PC-3 (cell line): ENCODE measurements at places on chromosomes 2 and 18. TPM values are rescaled to one million over a fixed set of nuclear protein-coding genes. Genes with fewer than 3 reads are reported as not detected.

- no peaks in the 10 kb centered on the region for H3K27me3 ChIP-seq
- H3K36me3 ChIP-seq: no peaks in the 10 kb centered on the region
- no peak for DNase-seq
Observed at GRCh38 chr2:46490521-46491141, 11.3 kb downstream of the TMEM247 start.

Gene DSC1
- not detected in 2 replicates for total RNA-seq

Gene BMP10
- not detected in 2 replicates for total RNA-seq

GRCh38 chr2:149331023-149331400 is 625 bp downstream of the LYPD6 start:
- no peaks in the 10 kb centered on the region for H3K27me3 ChIP-seq
- no peaks in the 10 kb centered on the region for H3K36me3 ChIP-seq
- peaks cover 8% of the 10 kb centered on the region; the same call in 1 of the 2 replicates for H3K4me1 ChIP-seq

DNA sequence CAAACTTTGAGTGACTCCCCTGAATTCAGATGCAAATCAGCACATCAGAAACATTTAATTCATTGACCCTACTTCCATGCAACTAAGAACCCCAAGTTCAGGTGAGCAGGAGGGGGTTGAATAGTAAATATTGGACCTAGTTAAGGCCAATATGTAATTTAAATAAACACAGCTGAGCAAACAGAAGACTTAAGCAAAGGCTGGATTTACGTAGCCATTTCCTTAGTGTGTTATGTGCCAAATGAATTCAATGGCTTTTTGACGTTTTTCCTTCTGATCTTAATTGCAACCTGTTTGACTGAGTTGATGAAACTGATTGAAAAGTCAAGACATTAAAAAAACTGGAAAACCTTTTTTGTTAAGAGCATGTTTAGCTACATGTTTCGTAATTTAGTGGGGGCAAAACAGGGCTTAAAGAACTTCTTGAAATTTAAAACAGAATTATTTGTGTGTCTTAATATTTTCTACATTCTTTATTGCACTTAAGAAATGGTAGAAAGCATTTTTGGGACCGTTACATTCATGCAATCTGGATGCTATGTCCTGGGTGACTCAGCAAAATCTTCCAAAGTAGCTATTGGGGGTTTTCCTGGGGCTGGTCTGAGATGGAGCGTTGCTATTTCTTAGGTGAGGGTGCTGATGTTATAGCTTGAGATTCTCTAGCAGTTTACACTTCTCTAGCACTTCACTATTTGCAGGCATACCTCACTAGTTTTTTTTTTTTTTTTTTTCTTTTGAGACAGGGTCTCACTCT is 25.5 kb upstream of the KCNE4 start:
- H3K4me1 ChIP-seq: peaks cover 15% of the 10 kb centered on the region
- no peak overlapping the region for H3K4me3 ChIP-seq
- H3K27me3 ChIP-seq: no peaks in the 10 kb centered on the region
- peak overlapping the region; percentile 44 for H3K27ac ChIP-seq
- no peaks in the 10 kb centered on the region for H3K36me3 ChIP-seq
- peak; percentile 29 for DNase-seq

DNA sequence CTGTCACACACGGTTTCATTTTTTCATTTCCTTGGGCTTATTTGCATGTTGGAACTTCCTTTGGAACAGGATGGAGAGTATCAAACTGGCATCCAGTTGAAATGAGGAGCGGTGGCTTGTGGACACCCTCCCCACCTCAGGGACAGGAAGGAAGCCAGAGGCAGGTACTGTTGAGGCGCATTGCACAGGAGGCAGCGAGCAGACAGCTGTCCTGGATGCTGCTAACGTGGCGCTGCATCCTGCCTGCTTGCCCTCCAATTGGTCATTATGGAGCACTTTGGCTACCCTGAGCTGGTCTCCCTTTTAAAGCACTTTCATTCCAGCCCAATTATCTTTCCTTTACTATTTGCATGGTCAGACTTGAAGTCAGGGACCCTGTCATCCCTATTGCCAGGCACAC is 80.7 kb upstream of the ITGA4 start:
- H3K4me3 ChIP-seq: no peak overlapping the region
- DNase-seq: no peak
- H3K27me3 ChIP-seq: no peaks in the 10 kb centered on the region
- H3K4me1 ChIP-seq: no peaks in the 10 kb centered on the region

GRCh38 chr2:120005834-120006521 is 6.9 kb upstream of the EPB41L5 start:
- H3K27me3 ChIP-seq: no peaks in the 10 kb centered on the region
- no peak overlapping the region for H3K27ac ChIP-seq
- no peak overlapping the region for H3K4me3 ChIP-seq
